ENCODE measurements at places on chromosomes 7 and 10.

DNA sequence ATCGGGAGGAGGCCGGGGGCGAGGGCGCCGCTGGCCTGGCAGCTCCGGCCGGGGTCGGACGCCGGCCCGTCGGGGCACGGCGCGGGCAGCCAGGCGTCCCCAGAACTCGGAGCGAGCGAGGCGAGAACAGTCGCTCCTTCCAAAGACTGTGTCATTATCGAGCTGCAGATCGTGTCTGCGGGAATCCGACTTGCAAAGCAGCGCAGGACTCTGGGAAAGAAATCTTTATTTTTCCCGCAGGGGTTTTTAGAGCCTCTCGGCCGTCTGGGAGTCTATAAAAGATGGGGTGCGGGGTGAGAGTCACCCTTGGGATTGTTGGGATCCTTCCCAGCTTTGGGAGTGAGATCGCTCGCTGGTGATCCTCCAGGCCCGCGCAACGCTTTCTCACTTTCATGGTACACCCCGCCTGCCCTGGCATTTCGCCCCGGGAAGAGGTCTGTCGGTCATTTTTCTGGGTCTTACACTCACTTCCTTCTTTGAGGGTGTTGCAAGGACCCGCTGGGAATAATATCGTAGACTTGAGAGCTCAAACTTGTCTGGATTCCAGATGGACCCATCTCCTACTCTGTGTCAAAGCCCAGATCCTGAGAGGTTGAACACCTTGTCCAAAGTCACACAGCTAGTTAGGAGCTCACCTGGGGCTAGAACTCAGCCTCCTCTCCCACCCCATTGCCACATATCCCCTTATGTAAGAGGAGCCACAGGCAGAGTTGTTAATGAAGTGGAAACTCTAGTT is 1.0 kb downstream of the UBTD1 start:
- no peak for DNase-seq

DNA sequence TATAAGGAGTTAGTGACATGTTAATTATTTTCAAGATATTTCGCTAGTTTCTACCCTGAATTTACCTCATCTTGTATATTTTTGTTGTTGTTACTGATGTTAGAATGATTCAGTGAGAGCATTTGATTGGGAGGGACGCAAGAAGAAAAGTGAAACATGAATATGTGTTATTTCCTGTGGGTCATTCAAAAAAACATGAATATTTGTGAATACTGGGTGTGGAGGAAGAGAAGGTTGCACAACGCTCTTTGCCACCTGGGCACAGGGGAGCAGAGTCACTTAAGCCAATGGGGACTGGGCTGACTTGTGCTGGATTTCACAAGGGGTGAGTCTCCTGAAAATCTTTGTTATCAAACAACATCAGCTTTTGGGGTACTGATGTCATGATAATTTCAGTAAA is 39.5 kb downstream of the AGK start:
- DNase-seq, result no peak

- DNase-seq, result no peak
Measured at GRCh38 chr10:62437696-62438095, 63.5 kb downstream of the ZNF365 start.

GRCh38 chr7:40761762-40762560 is 627.2 kb downstream of the SUGCT start:
- no peak for DNase-seq

DNA sequence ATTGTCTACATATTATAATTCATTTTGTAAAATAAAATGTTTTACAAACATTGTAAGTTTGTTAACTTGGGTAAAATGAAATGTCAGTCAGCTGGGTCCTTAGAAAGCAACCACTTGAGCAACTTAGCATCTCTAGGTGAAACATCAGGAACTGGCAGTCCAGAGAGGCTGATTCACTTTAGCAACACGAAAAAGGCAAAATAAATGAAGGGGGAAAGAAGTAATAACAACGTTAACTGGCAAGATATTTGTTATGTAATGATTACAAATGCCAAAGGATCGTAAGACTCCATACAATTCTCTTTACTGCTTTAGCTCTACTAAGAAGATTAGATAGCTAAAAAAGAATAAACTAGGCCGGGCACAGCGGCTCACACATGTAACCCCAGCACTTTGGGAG is 5.0 kb downstream of the PDZD8 start:
- DNase-seq, result no peak

DNA sequence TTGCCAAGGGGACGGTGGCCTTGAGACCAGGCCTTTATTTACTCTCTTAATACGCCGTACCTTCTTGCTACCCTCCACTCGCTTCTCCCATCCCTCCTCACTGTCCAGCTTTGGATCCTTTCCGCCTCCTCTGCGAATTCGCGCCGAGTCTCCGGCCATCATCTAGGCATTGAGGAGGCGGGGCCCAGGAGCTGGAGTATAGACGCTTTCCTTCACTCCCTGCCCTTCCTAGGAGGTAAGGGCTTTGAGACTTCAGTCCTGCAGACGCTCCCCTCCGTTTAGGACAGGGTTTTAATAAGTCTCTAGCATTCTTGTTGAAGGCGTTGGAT is 538 bp downstream of the TFAM start:
- no peak for DNase-seq

GRCh38 chr7:129948877-129949291 is 3.9 kb downstream of the UBE2H start:
- DNase-seq, result peak; percentile 85

DNA sequence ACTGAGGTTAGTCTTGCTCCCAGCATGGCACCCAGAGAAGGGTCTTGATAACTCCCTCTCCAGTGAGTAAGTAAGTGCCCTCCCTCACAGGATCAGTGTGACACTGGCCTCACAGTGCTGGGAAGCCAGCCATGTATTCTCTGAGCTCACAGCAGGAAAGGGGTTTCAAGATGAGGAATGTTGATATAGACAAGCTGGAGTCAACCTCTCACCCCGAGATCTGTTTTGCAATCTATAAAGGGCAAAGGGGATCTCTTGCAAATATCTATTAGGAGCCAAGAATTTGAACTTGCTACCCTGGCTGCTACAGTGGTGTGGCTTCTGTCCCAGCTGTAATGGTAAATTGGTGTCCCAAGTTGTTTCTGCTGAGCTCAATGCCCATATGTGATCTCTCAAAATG is 70.2 kb upstream of the ADAM12 start:
- no peak for DNase-seq

- no peak for DNase-seq
Measured at GRCh38 chr10:6054884-6055283, 7.3 kb downstream of the IL2RA start.

DNA sequence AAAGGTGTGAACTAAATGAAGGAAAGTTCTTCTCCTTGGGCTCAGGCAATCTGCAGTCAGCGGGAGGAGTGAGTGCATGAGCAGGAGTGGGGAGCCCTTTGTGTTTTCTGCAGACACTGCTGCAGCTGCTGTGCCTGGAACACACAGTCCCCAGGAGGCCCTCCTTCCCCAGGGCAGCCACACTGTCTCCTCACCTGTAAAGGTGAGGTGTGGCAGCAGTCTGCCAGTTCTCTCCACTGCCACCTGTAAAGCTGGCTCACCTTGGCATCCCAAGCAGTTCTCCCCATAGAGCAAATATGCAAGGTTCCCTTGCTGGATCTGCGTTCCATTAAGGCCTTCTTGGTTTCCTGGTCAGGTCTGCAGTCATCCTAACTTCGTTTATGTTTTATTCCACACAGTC is 5.2 kb upstream of the VWC2 start:
- DNase-seq, result no peak

DNA sequence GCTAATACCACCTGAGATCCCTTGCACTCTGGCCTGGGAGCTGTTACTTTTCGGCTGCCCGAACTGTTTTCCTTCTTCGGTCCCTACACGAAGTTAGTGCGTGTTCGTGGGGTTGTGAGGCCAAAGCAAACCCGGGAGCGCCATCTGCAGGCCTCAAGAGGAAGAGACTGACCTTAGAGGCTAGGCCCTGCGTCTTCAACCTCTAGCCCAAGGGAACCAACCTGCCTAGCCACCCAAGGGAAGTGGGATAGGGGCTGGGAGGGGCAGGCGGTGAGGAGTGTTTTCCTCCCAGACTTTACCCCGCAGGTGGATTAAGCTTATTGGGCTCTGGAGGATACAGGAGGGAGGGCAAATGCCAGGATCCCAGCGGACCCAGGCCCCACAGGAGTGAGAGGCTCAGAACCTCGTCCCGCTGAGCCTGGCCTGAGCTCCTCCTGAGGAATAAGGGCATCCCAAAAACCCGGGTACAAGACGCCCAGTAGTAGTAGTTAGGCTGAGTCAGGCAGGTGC is 1.7 kb upstream of the PAX2 start:
- no peak for DNase-seq

DNA sequence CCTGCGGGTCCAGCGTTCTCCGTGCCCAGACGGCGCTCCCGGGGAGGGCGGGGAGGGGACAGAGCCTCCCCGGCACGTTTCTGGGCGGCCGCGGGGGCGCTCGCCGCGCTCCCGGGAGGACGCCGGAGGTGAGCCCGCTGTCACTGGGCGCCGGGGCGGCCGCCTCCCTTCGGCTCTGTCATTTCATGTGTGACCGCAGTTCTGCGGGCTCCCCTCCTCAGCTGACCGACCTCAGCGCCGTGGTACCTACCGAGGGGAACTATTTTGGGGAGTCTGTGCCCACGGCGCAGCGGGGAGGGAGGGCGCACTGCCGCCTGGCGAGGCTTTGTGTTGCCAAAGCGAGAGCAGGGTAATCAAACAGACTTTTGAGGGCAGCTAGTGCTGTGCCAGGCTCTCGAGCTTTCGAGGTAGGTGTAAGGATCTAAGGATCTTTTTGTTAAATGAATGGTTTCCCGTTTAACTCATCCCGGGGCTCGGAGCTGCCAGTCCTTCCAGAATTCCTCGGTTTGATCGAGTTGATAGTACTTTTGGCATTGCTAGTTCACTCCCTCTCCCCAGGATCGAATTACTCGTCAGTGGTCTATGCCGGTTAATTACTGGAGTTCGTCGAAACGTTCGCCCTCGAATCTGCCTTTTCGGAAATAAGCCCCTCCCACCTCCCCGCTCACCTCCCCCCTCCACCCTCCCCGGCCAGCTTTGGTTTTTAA is 1.9 kb downstream of the ARID5B start:
- DNase-seq, result no peak

DNA sequence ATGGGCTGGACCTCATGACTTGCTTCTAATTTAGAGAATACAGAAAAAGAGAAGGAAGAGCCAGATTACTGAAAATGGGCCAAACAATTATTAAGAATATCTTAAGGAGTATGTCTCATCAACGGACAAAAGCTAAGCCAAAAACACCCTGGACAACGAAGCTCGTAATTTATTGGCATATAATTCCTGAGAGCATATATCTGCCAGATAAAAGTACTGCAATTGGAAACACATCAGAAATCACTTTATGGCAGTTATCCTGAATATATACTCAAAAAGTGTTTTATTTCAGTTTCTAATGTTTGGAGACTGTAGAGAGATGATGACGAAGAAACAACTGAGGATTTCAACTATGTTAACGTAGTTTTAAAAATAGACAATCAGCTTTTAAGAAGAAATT is 211.8 kb downstream of the CSTF2T start:
- DNase-seq, result no peak
